Activated CD4-positive, alpha-beta T cell treated with anti-CD3 and anti-CD28 coated beads for 36 hours (primary cell): ENCODE measurements at places on chromosomes 4 and X. TPM values are rescaled to one million over a fixed set of nuclear protein-coding genes. Genes with fewer than 3 reads are reported as not detected.
A peak's percentile ranks its signal among the peaks of the same experiment; 100 is the strongest.

GRCh38 chrX:51144828-51145442, 187.7 kb upstream of the NUDT10 start:
- peak; percentile 50 for DNase-seq

- DNase-seq = no peak
These were observed 524.3 kb upstream of the GALNTL6 start for GRCh38 chr4:171288816-171289432.

DNA sequence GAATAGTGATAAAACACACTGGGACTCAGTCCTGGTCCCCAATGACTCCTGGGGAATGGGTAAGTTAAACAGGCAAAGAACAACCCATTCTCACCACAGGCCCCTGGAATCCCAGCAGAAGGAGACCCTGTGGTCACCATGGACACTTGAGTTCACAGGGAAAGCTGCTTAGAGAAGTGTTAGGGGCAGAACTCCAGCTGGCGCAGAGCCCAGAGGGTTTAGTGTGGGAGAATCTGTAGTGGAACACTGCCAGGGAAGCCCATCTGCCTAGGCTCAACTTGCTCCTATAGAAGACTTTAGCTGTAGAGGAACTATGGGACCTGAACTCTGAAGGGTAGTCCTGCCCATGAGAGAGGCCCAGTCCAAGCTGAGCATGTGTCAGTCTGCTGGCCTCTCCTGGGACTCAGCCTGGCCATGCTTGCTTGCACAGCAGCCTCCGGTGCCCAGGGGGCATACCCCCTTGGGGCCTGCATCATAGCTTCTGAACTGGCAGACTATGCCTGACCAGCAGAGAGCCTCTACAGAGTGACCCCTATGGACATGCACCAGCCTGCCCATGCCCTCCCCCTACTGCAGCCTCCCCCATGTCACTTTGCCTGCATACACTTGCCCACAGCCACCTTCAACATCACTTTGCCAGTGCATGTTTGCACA, 343.5 kb downstream of the IDS start:
- DNase-seq = no peak

GRCh38 chrX:70293621-70294020, 3.7 kb downstream of the KIF4A start:
- DNase-seq = no peak

The RNF128 gene
- total RNA-seq = not detected

GRCh38 chrX:65017451-65017850, 41.2 kb upstream of the ZC4H2 start:
- DNase-seq = no peak

DNA sequence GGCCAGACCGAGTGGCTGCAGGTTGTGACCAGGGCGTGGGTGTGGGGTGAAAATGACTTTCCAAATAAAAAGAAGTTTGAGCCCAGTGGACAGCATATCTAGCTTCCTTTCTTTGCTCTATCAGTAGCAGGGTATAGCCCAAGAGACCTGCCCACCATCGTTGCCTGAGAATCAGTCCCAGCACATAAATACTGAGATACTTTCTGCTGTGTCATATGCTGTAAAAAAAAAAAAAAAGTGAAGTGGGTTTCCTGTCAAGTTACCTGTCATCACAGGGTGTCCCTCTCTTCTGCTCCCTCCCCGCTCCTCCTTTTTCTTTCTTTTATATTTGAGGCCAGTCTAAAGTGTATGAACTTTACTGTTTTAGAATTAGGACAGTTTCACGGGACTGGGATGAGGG, 330.3 kb upstream of the BOD1L1 start:
- no peak for DNase-seq

GRCh38 chr4:54709400-54709799, 51.6 kb downstream of the KIT start:
- no peak for DNase-seq

- peak; percentile 16 for DNase-seq
These were observed 10.2 kb downstream of the RGS12 start for GRCh38 chr4:3302786-3303564.
